ACHN (cell line): ENCODE measurements at places on chromosomes 1 and 21.

- no peak for DNase-seq
Observed at GRCh38 chr1:167981933-167982332, 45.1 kb upstream of the MPC2 start.

DNA sequence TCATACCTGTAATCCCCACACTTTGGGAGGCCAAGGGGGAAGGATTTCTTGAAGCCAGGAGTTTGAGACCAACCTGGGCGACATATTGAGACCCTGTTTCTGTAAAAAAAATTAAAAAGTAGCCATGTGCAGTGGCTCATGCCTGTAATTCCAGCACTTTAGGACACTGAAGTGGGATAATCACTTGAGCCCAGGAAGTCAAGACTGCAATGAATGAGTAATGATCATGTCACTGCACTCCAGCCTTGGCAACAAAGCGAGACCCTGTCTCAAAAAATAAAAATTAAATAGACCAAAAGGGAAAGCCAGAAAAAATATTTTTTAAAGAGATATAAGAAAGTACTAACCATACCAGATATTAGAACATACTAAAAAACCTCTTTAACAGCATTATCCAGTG lies 44.7 kb upstream of the LYPLAL1 start:
- no peak for DNase-seq

DNA sequence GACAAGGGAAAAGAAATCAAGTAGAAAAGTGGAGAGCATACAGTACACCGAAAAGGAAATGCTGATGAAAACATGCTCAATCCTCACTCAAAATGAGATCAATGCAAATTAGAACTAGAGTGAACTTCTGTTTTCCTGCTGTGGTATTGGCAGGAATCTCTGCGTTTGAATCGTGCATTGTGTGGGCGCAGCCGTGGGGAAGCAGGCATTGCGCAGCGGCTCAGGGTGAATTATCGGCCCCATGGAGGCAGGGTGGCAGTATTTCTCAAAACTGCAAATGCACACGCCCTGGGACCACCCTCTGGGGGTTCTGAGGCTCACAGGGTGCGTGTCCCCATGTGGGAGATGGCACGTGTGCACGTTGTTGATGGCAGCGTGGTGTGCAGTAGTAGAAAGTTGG lies 140.6 kb downstream of the PEX14 start:
- DNase-seq, result no peak

GRCh38 chr1:165912638-165913037 lies 85.2 kb downstream of the UCK2 start:
- no peak for DNase-seq

GRCh38 chr1:31758823-31759222 lies 5.3 kb downstream of the ADGRB2 start:
- no peak for DNase-seq

DNA sequence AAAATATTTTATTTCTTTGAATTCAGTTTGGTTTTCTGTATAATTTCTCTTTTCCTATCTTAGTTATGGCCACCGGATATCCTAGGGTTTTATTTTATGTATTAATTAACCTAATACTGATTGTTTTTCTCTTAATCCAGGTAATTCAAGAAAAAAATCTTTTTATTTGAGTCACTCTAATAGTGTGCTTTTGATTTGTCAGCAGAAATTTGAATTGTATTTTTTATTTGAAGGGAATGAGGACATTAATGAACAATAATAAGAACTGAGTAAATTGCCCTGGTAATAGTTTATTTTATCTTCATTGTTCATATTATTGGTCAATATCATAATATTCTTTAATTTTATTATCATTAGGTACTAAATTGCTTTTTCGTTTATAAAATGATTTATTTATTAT lies 120.1 kb downstream of the USP25 start:
- no peak for DNase-seq
